ENCODE measurements at places on chromosomes 2 and 18.

GRCh38 chr2:151575338-151575737, 158.9 kb downstream of the NEB start:
- DNase-seq, result no peak

GRCh38 chr2:129901754-129902415, 77.6 kb upstream of the RAB6C start:
- DNase-seq, result no peak

- DNase-seq, result no peak
These were observed 109.6 kb downstream of the SH3RF3 start for GRCh38 chr2:109238580-109238979.

DNA sequence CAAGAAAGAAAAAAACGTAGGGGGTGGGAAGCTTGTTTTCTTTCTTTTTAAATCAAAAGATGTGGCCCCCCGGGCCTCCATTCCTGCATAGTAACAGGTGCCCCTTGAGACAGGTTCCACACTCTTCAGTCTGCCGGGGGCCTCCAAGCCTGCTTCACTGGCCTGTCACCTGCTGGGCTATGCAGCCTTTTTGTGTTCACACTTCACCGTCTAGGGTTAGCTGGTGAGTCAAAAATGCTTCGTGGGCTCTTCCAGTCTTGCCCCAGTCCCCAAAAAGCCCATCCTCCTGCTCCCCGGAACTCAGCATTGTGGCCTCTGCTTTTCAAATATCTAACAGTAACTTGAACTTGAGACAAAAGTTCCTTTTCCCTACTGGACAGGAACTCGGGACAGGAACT, 67.9 kb downstream of the POLR1A start:
- no peak for DNase-seq

- DNase-seq, result no peak
These were observed 179.5 kb downstream of the NAPG start for GRCh38 chr18:10705291-10705690.

- no peak for DNase-seq
These were observed 414.3 kb upstream of the HS6ST1 start for GRCh38 chr2:128732976-128733431.

- DNase-seq, result no peak
These were observed 8.8 kb downstream of the ODC1 start for GRCh38 chr2:10439185-10439879.

DNA sequence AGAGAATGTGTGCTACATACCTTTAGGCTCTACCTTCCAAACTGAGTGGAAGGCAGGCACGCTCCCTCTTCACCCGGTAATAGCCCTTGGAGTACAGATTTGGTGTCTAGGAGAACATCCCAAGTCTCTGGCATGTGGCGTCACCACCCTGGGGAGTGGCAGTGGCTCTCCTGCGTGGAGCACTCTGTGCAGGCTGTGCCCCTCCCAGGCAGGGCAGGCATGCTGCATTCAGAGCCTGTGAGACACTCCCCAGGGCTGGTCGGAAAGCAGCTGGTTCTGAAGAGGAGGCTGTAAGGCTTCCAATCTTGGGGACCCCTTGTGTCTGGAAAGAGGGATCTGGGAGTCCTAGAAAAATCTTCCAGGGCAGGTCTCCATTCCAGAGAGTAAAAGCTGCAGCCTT, 193.3 kb downstream of the ANKRD30B start:
- no peak for DNase-seq

- DNase-seq, result no peak
These were observed 16.8 kb upstream of the ANKRD53 start for GRCh38 chr2:70961648-70961994.

Measured in T follicular helper cell (primary cell).